ENCODE measurements at places on chromosomes 11 and 22. TPM values are rescaled to one million over a fixed set of nuclear protein-coding genes. Genes with fewer than 3 reads are reported as not detected.

DNA sequence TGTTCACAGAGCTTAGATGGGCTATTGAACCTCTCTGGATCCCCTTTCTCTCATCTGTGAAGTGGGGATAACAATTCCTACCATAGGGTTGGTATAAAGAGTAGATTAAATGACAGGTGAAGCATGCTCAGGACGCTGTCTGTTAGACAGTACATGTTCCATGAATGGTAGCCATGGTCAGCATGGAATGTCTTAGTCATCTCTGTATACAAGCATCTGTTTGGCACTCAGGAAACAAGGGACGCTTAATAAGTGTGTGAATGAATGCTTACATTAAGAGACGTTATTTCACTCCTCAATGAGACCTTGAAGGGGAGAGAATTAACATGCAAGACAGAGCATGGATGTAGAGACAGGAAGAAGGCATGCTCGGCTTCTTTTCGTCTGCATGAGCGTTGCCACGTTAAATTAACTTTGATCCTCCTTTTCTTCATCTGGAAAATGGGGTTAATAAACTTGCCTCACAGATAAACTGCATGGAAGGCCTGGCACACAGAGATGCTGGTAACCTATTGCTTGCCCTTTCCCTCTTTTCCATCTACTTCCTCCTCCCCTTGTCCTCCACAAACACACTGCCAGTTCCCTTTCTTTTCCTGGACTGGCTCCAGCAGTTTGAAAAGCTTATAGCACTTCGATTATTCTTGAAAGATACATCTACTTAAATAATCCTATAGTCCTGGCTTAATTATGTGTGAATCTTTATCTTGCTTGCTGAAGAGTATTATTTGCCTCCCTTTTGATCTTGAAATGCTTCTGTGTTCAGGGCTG lies 267.2 kb upstream of the MTNR1B start:
- no peaks in the 10 kb centered on the region for H3K27me3 ChIP-seq
- DNase-seq: no peak
- no peak overlapping the region for H3K27ac ChIP-seq
- H3K4me3 ChIP-seq: no peak overlapping the region
- H3K36me3 ChIP-seq: no peaks in the 10 kb centered on the region

DNA sequence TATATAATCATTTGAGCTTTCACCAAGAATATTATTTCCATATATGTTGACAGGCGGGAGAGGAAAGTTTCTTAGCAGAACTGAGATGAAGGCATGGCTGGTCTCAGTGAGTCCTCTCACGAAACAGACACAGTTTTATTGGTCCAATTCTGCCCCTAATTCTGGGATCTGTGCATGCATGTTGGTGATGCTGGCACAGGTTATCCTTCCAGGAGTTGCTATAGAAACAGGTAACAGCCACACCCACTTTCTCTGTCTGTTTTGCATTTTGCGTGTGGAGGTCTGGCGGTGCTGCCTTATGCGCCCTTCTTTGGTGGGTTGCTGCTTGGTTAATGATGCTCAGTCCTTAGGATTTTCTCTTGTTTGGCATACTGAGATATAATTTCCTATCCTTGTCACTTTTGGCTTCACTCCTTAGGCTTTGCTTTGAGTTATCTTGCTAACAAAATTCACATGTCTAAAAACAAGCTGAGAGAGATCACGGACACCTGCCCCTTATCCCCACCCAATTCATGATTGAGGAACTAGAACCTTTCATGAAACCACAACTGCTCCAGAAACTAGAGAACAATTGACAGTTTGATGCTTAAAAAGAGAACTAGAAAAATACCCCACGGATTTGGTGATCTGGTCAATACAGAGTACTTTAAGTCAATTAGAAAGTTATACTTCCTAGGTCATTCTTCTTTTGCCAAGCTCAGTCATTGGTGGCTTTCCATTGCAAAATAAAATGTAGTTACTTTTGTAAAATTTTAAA lies 189.3 kb downstream of the FAT3 start:
- H3K4me3 ChIP-seq: no peak overlapping the region
- H3K27ac ChIP-seq: no peak overlapping the region
- no peaks in the 10 kb centered on the region for H3K36me3 ChIP-seq
- no peaks in the 10 kb centered on the region for H3K27me3 ChIP-seq

GRCh38 chr11:66081505-66081904 lies 11.4 kb downstream of the PACS1 start:
- H3K36me3 ChIP-seq: no peaks in the 10 kb centered on the region
- no peak overlapping the region for H3K4me3 ChIP-seq
- no peaks in the 10 kb centered on the region for H3K27me3 ChIP-seq
- DNase-seq: peak; percentile 26

- no peaks in the 10 kb centered on the region for H3K27me3 ChIP-seq
- H3K36me3 ChIP-seq: no peaks in the 10 kb centered on the region
- no peak overlapping the region for H3K4me3 ChIP-seq
- H3K4me1 ChIP-seq: no peaks in the 10 kb centered on the region
Measured at GRCh38 chr22:26804315-26804714, 146.9 kb downstream of the MIAT start.

DNA sequence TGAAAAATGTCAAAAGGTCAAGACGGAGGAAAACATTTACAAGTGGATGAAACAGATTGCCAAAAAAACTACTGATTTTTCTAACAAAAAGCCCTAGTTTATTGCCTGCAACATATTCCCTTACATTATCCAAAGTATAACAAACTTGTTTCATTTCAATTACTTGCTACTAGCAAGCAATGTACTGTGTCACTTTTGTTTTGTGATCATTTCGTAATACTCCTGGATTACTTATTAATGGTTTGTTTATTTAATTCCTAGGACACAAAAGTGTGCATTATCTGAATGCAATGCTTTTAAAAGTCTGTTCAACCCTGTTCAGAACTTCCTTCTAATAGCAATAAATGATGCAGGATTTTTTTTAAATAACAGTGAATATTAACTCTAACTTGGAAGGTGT lies 50.9 kb downstream of the CCDC34 start:
- DNase-seq: no peak
- H3K36me3 ChIP-seq: no peaks in the 10 kb centered on the region
- H3K4me1 ChIP-seq: no peaks in the 10 kb centered on the region
- H3K4me3 ChIP-seq: no peak overlapping the region
- H3K27me3 ChIP-seq: peaks cover 3% of the 10 kb centered on the region

Gene MYO18B
- 200 TPM for total RNA-seq

Data from heart right ventricle (tissue), 16 donors.